ENCODE measurements at places on chromosomes 16 and 17.

DNA sequence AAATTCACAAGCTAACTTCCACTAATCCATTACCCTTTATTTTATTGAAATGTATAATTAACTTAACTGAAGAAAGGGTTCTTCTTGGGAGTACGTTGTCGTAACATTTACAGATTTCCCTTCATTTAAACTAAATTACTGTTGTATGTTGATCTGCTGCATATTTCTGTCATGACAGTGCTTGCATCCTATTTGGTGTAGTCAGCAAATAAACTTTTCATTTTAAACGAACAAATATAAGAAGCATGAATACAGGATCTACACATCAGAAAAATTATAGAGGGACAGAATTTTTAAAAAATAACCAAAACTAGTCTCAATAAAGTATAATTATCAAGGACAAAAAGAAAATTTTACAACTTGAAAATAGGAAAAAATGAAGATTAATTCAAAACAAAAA is 66.5 kb upstream of the ZNF267 start:
- no peak for DNase-seq

GRCh38 chr17:8044819-8045810 is 6.3 kb downstream of the ALOX15B start:
- DNase-seq: no peak

DNA sequence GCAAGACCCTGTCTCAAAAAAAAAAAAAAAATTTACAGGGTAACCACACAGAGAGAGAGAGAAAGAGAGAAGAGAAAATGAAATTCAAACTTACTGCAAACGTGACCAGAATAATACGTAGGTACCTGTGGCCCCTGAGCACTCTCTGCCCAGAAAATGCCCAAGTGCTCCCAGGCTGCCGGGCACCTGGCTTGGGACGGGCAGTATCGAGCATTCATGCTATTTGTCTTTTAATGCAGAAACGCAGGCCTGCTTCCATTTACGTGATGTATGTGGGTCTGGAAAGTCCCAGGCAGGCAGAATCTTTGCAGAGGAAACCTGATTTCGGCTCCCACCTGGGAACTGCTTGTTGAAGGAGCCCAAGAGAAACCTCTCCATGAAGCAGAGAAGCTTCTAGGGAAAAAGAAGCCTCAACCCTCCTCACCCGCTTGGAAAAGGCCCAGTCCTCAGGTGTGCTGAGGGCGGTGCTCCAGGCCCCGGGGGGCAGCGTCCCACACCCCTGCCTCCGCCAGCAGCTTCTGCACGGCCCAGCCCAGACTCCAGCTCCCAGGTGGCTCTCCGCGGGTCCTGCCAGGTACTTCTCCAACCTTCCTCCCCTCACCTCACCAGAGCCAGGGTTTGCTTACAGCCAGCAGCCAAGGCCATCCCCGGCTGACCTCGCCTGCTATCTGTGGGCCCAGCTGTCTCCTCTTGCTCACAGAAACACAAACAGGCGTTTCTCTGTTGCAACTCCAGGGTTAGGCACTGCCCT is 14.0 kb downstream of the RPH3AL start:
- no peak for DNase-seq

GRCh38 chr16:6633456-6633855 is 699.2 kb upstream of the RBFOX1 start:
- no peak for DNase-seq

DNA sequence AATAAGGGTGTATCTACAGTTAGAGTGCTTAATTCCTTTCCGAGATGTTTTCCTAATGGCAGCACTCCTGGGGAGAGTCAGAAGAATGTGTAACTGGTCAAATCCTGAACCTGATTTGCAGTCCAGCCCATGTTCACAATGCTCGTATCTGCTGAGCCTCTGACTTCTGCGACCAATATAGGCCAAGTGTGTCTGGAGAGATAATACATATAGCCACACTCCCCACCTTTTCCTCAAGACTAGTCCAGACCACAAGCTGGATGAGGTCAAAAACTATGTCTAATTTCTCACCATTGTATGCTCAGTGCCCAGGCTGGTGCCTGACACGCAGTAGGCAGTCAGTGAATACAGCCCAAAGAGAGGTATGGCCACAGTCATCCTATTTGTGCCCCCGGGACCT is 58.0 kb downstream of the XYLT1 start:
- no peak for DNase-seq

DNA sequence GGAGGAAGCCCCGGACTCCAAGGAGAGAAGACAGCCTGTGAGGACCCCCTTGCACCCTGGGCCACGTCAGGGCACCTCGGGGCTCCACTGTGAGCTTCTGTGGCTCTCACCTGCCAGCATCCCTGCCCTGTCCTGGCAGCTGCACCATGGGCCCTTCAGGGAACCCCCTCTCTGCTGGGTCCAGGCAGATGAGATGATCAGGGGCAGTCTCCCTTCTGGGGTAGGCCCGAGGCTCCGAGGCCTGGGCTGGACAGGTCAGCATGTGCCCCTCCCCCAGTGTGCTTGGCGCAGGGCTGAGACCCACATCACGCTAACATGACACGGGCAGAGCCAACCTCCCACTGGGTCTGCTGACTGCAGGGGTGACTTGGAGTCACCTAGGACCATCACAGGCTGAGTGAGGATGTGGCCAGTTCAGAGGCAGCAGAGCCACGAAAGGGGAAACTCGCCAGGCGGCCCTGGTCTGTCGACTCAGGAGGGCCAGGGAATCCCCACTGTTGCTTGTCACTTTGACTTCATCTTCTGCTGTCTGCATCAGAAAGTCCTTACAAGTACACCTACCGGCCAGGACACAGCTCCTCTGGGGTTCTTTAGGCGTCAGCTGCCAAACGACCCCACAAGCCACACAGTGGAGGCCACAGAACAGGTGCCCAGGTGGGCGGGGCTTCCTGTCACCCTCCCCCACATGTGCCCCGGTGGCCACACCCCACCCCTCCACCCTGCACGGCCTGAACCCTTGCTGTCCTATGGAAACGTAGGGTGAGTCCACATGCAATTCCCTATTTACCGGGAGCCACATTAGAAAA is 2.2 kb downstream of the GALNS start:
- DNase-seq: no peak

DNA sequence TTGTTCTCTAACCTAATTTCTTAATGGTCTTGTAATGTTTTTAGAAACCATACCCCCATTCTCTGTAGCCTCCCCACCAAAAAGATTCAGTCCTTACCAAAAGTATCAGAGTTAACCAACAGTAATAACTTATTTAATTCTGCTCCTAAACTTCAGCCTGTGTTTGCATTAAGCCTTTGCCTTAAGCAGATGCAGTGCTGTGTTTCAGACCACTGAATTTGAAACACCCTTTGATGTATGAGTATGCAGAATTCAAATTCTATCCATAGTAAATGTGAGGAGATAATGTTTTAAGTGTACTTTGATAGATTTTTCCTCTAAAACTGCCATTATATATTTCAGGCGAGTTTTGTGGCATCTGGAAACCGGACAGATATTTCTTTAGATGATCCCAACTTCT is 171.6 kb upstream of the RBL2 start:
- no peak for DNase-seq

DNA sequence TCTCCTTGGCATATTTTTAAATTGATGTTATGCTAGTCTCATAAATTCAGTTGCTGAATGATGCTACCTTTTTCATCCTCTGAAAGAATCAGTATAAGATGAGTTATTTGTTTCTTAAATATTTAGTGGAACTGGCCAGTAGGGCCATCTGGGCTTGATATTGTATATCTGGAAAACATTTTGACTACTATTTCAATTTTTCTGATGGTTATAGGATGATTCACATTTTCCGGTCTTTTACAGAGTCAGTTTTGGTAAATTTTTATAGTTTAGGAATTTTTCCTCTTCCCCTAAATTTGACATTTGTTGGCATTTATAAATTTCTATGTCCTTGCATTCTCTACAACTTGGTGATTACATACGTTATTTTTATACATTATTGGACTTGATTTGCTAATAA is 296.3 kb upstream of the AXIN2 start:
- DNase-seq: no peak

GRCh38 chr17:40915721-40916256 is 21.7 kb downstream of the KRT23 start:
- no peak for DNase-seq

- no peak for DNase-seq
Observed at GRCh38 chr16:10408824-10409381, 23.0 kb downstream of the ATF7IP2 start.

GRCh38 chr16:54921206-54921824 is 9.3 kb upstream of the IRX5 start:
- no peak for DNase-seq

GRCh38 chr17:28577466-28577824 is 750 bp upstream of the ALDOC start:
- no peak for DNase-seq

GRCh38 chr17:32503251-32504165 is 16.7 kb downstream of the CDK5R1 start:
- no peak for DNase-seq

DNA sequence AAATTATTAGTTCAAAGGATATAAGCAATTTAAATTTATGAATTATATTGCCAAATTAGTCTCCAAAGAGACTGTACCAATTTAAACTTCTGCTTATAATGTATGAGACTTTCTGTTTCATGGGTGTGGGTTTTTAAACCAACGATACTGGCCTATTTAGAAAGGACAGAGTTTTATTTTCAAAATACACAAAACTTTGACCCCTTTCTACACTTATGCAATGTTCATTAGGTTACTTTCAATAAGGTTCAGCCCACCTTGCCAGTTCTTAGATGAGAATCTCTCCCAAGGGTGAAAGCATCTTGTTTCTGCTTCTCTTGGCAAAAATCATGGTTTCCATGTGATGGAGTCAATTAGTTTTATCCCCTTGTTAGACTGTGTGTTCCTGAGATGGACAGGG is 84.7 kb downstream of the MYO1D start:
- no peak for DNase-seq

- DNase-seq: no peak
Observed at GRCh38 chr16:50050802-50051201, 15.0 kb upstream of the HEATR3 start.

GRCh38 chr16:81817789-81818567 is 38.9 kb downstream of the PLCG2 start:
- no peak for DNase-seq

GRCh38 chr16:74723256-74723655 is 22.6 kb upstream of the MLKL start:
- no peak for DNase-seq

- DNase-seq: no peak
Observed at GRCh38 chr17:80778716-80779115, 212.9 kb upstream of the CHMP6 start.

- no peak for DNase-seq
Observed at GRCh38 chr17:43931062-43931571, 11.2 kb downstream of the PPY start.

- no peak for DNase-seq
Observed at GRCh38 chr16:85170590-85171003, 58.3 kb upstream of the CIBAR2 start.

- no peak for DNase-seq
Observed at GRCh38 chr16:30561089-30561816, 3.1 kb upstream of the ZNF764 start.

DNA sequence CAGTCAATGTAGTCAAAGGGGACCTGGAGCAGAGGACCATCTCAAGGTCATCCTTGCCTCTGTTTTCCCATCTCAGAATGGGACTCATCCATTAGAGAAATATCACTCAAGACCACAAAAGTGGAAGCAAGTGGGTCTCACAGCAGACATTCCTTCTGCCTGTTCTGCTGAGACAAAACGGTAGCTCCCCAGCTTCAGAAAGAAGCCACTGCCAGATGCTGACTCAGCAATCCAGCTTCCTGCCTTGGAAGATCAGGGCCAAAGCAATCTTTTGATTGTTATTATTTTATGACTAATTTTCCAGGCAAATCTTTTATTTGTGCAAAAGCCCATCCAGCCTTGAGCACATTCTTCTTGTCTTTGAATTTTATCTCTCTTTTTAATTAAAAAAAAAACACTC is 86.8 kb downstream of the CCT6B start:
- no peak for DNase-seq

- DNase-seq: no peak
Observed at GRCh38 chr16:11852092-11852809, 909 bp upstream of the RSL1D1 start.

- peak; percentile 31 for DNase-seq
Observed at GRCh38 chr17:80717720-80718083, 173.1 kb downstream of the RPTOR start.

- DNase-seq: no peak
Observed at GRCh38 chr16:67462279-67462655, 18.7 kb downstream of the ATP6V0D1 start.

Measured in NCI-H774 (cell line).